ENCODE measurements at places on chromosomes 12 and 14. TPM values are rescaled to one million over a fixed set of nuclear protein-coding genes. Genes with fewer than 3 reads are reported as not detected.

- no peak overlapping the region for H3K27ac ChIP-seq
- peaks cover 24% of the 10 kb centered on the region for H3K4me1 ChIP-seq
- DNase-seq, result no peak
- H3K27me3 ChIP-seq, result no peaks in the 10 kb centered on the region
Measured at GRCh38 chr12:109949089-109949488, 47.1 kb downstream of the GIT2 start.

MFAP5 gene
- 1.8 TPM for total RNA-seq

- no peaks in the 10 kb centered on the region for H3K4me1 ChIP-seq
- no peak overlapping the region for H3K4me3 ChIP-seq
- H3K36me3 ChIP-seq, result no peaks in the 10 kb centered on the region
- H3K27me3 ChIP-seq, result peaks cover 17% of the 10 kb centered on the region
- no peak for DNase-seq
- no peak overlapping the region for H3K27ac ChIP-seq
Measured at GRCh38 chr12:5871741-5872140, 73.3 kb downstream of the ANO2 start.

DNA sequence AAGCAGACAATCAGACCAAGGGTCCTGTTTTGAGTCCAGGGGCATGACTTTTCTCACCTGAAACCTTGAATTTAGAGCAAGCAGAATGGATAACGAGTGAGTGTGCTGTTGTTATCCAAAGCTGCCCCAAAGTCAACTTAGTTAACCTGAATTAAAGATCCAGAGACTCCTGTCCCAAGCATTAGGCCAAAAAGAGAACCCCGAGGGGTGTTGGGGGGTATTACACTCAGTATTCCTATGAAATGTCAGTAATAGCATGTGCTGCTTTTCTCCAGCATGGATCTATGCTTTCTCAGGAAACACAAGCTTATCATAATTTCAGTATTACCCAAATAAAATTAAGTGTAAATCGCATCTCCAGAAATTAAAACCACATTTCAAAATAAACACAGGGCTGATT is 19.0 kb downstream of the EIF4B start:
- H3K36me3 ChIP-seq, result peaks cover 43% of the 10 kb centered on the region
- no peaks in the 10 kb centered on the region for H3K4me1 ChIP-seq
- H3K27me3 ChIP-seq, result no peaks in the 10 kb centered on the region
- no peak for DNase-seq
- H3K4me3 ChIP-seq, result no peak overlapping the region
- H3K27ac ChIP-seq, result no peak overlapping the region

DNA sequence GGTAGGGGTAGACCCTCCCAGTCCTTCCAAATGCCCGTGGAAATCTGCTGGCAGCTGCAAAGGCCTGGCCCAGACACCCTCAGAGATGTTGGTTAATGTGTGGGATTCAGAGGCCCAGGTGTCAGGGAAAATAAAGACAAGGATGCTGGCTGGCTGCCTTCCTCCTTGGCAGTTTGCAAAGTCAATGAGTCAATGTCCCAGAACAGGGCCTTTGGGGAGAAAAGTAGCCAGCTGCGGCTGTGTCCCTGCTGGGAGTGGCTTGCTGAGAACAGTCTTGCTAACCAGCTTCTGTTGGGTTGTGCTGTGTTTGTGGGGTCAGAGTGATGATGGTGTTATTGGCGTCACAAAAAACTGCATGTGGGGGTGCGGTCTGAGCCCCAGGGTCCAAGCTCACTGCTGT is 29.2 kb downstream of the GLRX5 start:
- H3K4me1 ChIP-seq, result peaks cover 2% of the 10 kb centered on the region
- H3K4me3 ChIP-seq, result no peak overlapping the region
- H3K36me3 ChIP-seq, result no peaks in the 10 kb centered on the region
- H3K27me3 ChIP-seq, result peaks cover 14% of the 10 kb centered on the region
- no peak overlapping the region for H3K27ac ChIP-seq
- DNase-seq, result no peak

VDR gene
- 0.54 TPM for total RNA-seq

OTOGL gene
- total RNA-seq, result 0.60 TPM

SMAGP gene
- 21.5 TPM for total RNA-seq

NRXN3 gene
- total RNA-seq, result 10.7 TPM

DNA sequence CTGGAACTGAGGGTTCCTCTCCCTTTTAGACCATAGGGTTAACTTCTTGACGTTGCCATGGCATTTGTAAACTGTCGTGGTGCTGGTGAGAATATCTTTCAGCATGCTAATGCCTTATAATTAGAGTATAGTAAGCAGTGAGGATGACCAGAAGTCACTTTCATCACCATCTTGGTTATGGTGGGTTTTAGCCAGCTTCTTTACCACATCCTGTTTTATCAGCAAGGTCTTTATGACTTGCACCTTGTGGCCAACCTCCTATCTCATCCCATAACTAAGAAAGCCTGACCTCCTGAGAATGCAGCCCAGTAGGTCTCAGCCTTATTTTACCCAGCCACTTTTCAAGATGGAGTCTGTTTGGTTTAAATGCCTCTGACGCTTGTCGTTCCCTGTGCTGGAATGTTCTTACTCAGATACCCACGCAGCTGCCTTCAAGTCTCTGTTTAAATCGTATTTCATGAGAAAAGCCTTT is 44.2 kb downstream of the BBS10 start:
- no peaks in the 10 kb centered on the region for H3K36me3 ChIP-seq
- H3K27me3 ChIP-seq, result no peaks in the 10 kb centered on the region
- no peak overlapping the region for H3K27ac ChIP-seq
- peaks cover 4% of the 10 kb centered on the region for H3K4me1 ChIP-seq
- no peak for DNase-seq

AQP6 gene
- 0.16 TPM for total RNA-seq

Data from mesothelial cell of epicardium (in vitro differentiated cells).